ENCODE measurements at places on chromosomes 7 and 10.

GRCh38 chr10:77179015-77179695 lies 458.5 kb downstream of the KCNMA1 start:
- H3K27me3 ChIP-seq, result no peaks in the 10 kb centered on the region
- H3K4me1 ChIP-seq, result no peaks in the 10 kb centered on the region
- H3K4me3 ChIP-seq, result no peak overlapping the region
- no peak for DNase-seq
- no peaks in the 10 kb centered on the region for H3K36me3 ChIP-seq
- H3K27ac ChIP-seq, result no peak overlapping the region

DNA sequence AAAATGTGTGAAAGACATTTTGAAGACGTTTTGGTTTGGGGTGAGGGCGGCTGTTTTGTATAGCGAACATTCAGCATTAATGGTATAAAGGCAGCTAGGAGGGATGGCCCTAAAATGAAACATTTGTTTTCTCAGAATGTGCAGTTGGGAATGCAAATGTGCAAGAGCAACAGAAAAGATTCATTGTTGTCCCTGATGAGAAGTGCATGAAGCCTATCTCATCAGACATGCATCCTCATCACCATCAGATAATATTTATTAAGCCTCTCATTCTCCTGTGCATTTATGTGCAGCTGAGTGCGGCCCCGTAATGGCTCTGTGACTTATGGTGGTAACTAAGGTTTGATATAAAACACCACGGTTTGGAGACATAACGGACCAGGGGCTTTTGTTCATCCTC lies 199.5 kb downstream of the GFRA1 start:
- no peak overlapping the region for H3K4me3 ChIP-seq
- peaks cover 8% of the 10 kb centered on the region for H3K4me1 ChIP-seq
- H3K36me3 ChIP-seq, result peaks cover 24% of the 10 kb centered on the region
- H3K27ac ChIP-seq, result no peak overlapping the region
- DNase-seq, result no peak

- no peak overlapping the region for H3K27ac ChIP-seq
- no peaks in the 10 kb centered on the region for H3K36me3 ChIP-seq
- DNase-seq, result peak; percentile 52
- H3K27me3 ChIP-seq, result peaks cover 6% of the 10 kb centered on the region
- no peak overlapping the region for H3K4me3 ChIP-seq
Observed at GRCh38 chr7:108613147-108613948, 43.7 kb downstream of the DNAJB9 start.

- H3K4me3 ChIP-seq, result peak overlapping the region; percentile 32
- H3K36me3 ChIP-seq, result no peaks in the 10 kb centered on the region
- peaks cover 11% of the 10 kb centered on the region for H3K4me1 ChIP-seq
- no peak overlapping the region for H3K27ac ChIP-seq
- no peaks in the 10 kb centered on the region for H3K27me3 ChIP-seq
Observed at GRCh38 chr7:106057962-106058927, 53.9 kb downstream of the SYPL1 start.

- no peak overlapping the region for H3K4me3 ChIP-seq
- no peak for DNase-seq
- H3K27me3 ChIP-seq, result no peaks in the 10 kb centered on the region
- H3K4me1 ChIP-seq, result no peaks in the 10 kb centered on the region
- H3K27ac ChIP-seq, result no peak overlapping the region
Observed at GRCh38 chr7:50229964-50230363, 74.6 kb upstream of the IKZF1 start.

DNA sequence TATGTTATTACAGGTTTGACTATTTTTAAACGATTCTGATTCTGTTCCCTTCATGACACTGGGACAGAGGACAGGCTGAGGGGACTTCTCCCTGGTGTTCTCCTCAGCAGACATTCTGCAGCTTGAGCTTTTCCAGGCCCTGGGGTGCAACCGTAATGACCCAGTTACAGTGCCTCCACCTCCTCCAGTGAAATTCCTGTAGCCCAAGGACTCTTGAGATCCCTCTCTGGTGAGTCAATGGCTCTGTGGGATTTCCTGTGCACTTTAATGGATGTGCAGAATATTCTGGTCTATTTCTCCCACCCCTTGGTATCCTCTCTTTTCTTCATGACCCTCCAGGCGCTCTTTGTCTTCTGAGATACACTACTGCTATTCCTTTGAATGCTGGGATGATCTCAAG lies 319.3 kb downstream of the INHBA start:
- DNase-seq, result no peak
- peaks cover 8% of the 10 kb centered on the region for H3K4me1 ChIP-seq
- no peak overlapping the region for H3K4me3 ChIP-seq
- H3K27ac ChIP-seq, result no peak overlapping the region
